ENCODE measurements at places on chromosomes 12 and 14.

DNA sequence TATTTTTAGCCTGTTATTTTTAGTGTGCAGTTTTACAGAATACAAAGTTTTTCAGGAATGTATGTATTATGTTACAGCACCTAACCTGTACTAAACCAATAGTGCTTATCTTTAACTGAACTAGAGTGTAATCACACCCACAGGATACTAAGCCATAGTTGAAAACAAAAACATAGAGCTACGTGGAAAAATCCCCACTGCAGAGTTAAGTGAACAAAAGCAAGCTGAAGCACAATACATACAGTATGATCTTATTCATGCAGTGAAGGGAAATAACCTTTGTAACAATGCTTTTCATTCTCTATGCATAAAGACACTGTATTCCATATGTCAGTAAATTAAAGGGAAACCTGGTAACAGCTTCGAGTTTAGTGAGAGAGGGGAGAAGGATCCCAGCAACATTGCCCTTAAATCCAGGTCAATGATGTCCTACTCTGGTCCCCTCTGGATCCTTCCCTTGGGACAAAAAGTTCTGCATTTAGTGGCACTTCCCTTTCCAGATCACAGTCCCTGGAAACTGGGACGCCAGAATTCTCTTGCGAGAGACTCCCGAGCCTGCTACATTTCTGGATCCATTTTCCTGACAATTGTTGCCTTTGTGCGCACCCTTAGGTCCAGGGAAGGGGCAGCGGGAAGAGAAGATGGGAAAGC lies 121.3 kb upstream of the CCND2 start:
- no peak for DNase-seq

DNA sequence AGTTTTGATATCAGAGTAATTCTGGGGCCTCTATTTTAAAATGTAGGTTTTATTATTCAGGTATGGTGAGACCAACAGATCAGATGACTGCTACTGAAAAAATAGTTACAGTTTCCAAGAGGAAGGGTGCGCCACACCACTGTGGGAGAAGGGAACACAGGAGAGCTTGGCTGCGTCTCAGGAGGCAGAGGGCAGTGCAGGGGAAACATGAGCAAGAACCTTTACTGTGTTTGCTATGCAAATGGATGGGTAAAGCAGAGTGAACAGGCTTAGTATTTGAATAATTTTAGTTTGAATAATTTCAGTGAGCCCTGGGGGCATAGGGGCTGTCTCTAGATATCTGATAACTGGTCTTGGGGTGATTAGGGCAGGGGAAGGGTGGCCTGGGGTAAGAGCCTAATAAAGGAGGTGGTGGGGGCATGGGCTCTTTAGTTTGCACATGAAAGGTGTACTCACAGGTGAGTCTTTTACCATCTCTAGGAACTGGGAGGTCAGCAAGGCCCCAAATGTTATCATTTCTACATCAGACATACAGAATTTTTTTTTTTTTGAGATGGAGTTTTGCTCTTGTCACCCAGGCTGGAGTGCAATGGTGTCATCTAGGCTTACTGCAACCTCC lies 196.8 kb upstream of the NEDD1 start:
- no peak for DNase-seq

- DNase-seq, result no peak
These were observed 24.3 kb upstream of the ADGRD1 start for GRCh38 chr12:130929363-130929762.

GRCh38 chr14:75230140-75230792 lies 48.4 kb upstream of the FOS start:
- peak; percentile 10 for DNase-seq

- DNase-seq, result no peak
These were observed 15.7 kb upstream of the GALNT6 start for GRCh38 chr12:51406859-51407258.

- DNase-seq, result peak; percentile 64
These were observed 3.3 kb upstream of the EXOC3L4 start for GRCh38 chr14:103091041-103091882.

GRCh38 chr14:65989981-65990380 lies 496.2 kb upstream of the CCDC196 start:
- no peak for DNase-seq

DNA sequence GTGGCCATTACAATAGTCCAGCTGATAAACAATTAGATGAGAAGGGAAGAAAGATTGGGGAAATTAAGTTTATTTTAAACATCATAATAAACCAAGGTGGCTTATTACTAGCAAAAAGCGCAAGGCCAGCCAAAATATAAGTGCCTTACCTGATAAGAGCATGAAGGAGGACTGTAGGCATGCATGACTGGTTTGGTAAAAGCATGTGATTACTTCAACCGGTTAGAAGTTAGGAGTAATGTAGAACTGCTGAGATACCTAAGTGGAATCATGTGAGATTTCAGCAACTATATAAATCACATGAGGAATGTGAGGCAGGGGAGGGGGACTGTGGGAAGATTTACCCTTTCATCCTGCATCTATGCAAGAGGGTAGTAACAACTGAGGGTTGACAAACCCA lies 59.7 kb upstream of the CCDC196 start:
- DNase-seq, result no peak

DNA sequence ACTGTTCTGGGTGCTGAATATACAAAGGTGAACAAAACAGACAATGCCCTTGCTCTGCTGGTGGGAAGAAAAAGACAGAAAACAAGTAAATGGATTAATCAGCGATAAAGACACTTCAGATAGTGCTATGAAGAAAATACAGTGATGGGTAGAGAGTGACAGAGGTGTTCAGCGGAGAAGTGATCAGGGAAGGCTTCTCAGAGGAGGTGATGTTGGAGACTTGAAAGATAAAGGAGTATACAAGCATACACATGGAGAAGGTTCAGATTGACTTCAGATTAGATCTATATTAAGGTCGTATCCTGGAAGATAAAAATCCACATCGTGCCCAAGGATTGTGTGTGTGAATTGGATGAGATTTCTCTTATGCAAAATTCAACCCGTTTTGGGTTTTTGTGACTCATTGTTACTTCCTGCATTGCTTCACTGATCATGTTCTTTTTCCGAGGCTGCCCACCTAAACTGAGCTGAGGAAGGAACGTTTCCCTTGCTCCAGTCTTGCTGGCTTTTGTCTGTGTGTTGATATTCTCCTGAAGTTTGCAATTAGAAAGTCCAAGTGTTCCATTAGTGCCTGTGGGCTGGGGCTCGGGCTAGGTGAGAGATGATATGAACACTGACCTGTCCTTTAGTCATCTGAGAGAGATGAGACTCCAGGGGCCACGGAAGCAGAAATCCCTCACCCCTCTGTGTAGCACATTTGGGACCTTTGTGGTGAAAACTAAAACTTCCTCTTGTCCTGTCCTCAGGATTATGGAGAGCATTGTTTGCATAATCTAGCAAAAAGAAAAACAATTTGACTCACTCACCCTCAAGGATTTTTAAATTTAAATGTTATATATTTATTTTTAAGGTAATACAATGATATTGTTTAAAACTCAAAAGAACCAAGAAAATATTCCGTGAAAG lies 27.6 kb downstream of the PLXNC1 start:
- no peak for DNase-seq

GRCh38 chr12:32161058-32161457 lies 54.4 kb downstream of the BICD1 start:
- no peak for DNase-seq

DNA sequence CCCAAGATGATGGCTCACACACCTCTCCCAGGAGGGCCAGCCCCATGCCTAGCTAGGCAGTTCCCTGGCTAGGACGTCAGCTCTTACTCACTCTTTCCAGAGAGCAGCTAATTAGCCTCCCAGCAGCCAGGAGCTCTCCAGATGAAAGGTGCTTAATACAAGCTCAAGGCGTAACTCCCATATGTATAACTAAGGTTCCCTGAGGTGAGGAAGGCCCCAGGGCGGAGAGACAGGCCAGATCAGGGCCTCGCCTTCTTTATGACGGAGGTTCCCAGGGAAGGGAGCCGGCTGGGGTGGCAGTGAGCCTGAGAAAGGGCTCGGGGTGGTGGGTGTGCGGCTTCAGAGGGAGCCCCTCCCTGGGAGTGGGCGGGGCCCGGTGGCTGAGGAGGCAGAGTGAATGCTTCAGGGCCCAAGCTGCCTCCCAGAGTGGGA lies 26.4 kb upstream of the ZFP36L1 start:
- DNase-seq, result no peak

All from stimulated activated CD8-positive, alpha-beta memory T cell treated with anti-CD3 and anti-CD28 coated beads, Interleukin-4, amount 100 ng/mL, for 4 hours (primary cell).